ENCODE measurements at places on chromosomes 11 and 22.

GRCh38 chr11:92153542-92153941 is 71.1 kb upstream of the FAT3 start:
- no peak for DNase-seq

DNA sequence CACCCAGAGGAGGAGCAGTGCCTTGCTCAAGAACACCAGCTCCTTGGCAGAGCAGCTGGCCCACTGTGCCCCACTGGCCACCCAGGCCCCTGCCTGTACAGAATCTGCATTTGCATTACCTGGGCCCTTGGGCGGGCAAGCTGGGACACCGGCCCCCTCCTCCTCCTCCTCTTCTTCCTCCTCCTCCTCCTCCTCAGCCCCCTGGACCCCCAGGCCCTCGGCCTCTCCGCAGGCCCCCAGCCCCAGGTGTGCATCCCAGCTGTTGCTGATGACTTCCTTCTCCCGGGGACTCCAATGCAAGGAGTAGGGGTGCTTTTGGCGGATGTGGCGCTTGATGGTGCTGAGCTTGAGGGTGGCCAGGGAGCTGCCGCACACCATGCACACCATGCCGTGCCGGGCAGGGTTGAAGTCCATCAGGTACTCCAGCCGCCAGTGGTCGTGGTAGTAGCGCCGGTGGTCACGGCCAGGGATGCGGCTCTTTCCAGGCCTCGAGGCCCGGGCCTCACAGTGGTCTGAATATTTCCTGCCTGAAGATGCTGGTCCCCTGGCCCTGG is 2.8 kb downstream of the ZFTA start:
- DNase-seq: no peak

- no peak for DNase-seq
These were observed 109.2 kb downstream of the TSPAN18 start for GRCh38 chr11:44835938-44836337.

DNA sequence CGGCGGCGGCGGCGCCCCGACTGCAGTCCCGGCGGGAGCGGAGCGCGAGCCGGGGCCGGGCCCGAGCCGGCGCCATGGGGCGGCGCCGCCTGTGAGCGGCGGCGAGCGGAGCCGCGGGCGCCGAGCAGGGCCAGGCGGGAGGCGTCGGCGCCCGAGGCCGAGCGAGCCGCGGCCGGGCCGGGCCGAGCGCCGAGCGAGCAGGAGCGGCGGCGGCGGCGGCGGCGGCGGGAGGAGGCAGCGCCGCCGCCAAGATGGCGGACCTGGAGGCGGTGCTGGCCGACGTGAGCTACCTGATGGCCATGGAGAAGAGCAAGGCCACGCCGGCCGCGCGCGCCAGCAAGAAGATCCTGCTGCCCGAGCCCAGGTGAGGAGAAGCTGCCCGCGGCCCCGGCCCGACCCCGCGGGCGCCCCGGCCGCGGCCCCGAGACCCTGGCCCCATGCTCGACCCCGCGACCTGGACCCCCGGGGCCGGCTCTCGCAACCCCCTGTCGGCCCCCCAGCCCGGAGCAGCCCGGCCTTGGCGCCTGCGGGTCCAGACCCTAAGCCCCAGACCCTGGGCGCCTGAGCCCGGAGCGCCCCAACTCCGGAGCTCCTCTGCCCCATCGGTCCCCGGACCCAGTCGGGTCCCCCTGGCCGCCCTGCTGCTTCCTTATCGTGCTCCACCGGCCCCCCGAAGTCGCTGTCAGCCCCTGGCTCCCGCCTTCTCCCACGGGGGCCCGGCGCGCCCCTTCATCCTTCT is at the start of gene GRK2:
Gene GRK2, plus strand, starts transcription at position 25 of the 739 bp plus-strand sequence. Its CDS starts 227 bp downstream, at position 252.
- DNase-seq: peak; percentile 5

DNA sequence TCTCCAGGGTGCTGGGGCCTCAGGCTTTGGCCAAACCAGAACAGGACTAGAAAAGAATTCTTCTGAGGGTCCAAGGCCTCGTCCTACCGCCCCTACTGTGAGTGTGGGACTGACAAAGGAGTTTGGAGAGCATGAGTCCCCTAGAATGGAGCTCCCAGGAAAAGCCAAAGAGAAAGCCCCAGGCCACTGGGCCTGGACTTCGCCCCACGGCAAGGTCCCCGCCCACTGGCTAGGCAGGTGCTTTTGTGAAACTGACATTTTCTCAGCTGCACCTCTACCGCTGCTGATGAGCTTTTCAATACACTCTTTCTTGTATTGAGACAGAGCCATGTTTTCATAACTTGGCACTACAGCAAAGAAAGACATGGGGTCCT is 9.7 kb upstream of the FGF3 start:
- no peak for DNase-seq

DNA sequence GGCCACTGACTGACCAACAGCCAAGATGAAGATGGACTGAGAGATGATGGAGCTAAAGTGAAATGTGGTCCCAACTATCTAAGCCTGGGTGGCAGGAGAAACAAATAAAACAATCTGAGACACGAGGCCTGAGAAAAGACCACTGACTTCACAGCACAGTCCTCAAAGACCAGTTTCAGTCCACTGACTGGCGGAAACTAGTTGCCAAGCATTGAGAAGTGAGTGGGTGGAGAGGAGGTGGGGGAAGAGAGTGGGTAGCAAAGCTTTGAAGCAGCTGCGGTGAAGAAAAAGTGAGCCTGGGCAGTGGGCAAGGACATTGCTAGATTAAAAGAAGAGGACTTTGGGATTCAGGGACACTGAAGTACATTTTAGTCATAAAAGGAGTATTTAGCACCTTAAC is 1.9 kb downstream of the MS4A1 start:
- DNase-seq: no peak

DNA sequence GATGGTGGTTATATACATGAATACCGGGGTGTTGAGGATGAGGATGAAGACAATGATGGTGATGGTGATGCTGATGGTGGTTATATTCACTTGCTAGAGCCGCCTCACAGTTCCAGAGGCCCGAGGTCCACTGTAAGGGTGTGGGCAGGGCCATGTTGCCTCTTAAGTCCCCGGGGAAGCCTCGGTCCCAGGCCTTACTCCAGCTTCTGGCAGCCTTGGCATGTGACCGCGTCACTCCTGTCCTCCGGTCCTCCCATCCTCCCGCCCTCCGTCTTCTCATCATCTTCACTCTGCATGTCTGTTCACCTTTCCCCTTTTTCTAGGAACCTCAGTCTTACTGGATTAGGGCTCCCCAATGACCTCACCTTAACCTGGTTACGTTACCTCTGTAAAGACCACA is 54.6 kb downstream of the IGLL1 start:
- DNase-seq: no peak

DNA sequence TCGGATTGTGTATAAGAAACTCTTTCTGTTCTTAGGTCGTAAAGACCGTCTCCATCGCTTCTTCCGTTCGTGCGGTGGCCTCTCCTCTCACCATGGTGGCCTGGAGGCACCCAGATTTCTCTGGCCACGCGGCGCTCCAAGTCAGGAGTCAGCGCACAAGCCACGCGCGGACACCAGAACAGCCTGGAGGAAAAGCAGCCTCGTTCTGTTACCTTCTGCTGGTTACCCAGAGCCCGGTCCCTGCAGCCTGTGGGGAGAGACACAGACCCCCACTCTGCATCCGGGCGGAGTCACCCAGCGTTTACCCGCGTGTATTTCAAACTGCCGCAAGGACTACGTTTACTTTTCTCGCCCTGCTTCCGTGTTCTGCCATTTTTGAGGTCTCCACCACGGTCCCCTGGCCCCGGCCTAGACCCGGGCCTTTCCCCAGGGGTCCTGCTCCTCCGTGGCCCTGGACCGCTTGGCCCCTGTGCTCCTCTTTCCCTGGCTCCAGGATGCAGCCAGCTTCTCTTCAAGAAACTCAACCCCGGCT is 776.1 kb downstream of the BRD1 start:
- no peak for DNase-seq

DNA sequence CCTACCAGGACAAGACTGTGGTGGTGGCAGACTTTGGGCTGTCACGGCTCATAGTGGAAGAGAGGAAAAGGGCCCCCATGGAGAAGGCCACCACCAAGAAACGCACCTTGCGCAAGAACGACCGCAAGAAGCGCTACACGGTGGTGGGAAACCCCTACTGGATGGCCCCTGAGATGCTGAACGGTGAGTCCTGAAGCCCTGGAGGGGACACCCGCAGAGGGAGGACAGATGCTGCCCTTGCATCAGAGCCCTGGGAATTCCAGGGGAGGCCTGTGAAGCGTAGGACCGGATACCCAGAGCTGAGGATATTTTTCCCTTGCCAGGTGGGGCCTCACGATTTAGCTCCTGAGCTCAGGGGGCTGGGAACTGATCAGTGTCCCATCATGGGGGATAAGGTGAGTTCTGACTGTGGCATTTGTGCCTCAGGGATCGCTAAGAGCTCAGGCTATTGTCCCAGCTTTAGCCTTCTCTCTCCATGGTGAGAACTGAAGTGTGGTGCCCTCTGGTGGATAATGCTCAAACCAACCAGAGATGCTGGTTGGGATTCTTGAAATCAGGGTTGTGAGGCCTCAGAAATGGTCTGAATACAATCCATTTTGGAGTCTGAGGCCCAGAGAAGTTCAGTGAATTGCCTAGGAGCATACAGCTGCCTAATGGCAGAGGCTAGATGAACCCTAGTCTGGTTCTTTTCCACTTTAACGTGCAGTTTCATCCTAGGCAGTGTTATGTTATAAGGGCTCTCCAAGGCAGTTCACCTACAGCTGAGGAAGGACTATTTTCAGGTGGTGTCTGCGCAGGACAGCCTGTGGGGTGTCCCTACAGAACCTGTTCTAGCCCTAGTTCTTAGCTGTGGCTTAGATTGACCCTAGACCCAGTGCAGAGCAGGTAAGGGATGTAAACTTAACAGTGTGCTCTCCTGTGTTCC is 19.5 kb downstream of the PIK3IP1 start:
- DNase-seq: peak; percentile 51

GRCh38 chr11:43589601-43590250 is 90.8 kb upstream of the HSD17B12 start:
- no peak for DNase-seq

DNA sequence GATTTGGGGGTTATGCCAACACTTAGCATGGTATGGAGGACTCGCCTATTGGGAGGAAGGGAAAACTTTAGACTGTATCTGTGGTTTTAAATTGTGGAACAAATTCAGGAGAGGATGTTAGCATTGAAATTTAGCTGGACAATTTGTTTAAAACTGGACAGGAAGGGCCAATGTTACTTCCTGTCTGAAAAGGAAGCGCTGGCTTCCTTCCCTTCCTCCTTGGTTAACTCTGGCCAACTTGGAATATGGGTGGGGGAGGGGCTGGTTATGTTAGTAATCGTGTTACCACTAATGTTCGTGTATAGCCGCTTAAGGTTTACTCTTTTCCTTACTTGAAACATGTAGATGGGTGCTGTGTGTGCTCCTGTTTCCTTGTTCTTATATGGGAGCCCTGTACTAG is 13.9 kb downstream of the CTNND1 start:
- DNase-seq: no peak

DNA sequence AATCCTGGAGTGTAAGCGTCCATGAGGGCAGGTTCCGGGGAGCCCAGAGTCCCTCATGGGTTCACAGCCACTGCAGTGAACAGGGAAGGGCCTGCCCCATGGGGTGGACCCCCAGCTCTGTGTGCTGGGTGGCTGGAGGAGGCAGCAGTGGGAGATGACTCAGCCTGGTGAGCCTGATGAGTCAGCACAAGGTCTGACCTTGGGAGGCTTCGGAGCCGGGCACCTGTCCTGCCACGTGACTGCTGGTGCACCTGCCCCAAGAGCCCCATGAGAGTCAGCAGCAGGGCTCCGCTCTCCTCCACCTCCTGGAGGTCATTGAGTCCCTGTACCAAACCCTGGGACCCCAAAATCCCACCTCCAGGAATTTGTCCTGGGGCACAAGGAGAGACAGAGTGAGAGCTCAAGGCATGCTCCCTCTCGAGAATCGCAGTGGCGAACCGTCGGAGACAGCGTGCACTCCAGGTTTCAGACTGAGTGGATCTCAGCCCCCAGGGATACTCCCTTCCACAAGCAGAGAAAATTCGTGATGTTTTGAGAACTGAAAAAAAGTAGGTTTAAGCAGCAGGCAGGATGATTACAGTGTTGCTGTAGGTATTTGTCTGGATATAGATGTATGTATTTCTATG is 1221.7 kb downstream of the BRD1 start:
- no peak for DNase-seq

DNA sequence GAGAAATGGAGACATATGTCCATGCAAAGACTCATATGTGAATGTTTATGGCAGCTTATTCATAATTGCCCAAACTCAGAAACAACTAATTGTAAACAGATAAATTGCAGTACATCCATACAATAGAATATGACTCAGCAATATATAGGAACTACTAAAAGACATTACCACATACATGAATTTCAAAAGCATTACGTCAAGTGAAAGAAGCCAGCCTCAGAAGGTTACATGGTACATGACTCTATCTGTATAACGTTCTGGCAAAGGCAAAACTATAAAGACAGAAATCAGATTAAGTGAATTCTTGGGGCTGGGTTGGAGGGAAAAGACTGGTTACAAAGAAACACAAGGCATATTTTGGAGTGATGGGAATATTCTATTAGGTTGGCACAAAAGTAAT is 7.2 kb downstream of the KCTD21 start:
- DNase-seq: no peak

DNA sequence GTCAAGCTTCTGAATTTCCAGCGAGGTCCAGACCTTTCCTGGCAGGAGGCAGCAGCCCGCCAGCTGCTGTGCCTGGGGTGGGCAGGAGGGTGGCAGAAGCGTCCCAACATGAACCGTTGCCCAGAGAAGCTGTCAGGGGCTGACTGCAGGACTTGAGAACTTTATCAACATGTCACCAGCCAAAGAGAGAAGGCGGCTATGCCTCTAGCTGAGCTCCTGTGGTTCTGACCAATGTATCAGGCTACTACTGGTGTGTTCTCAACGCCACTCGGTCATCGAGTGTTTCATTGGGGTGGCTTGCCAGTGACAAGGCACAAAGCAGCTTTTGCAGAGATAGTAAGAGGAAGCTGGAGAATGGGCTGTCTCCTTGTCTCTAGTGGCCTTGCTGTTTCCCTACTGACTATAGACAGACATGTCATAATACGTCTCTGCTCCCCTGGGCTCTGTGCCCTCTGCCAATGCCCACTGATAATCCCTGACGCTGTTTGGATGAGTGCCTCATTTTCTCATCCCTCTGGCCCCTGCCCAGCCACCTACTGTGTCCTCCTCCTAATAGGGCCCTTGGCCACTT is 17.6 kb upstream of the ASCC2 start:
- no peak for DNase-seq

Data from RCC 7860 (cell line).